ENCODE measurements at places on chromosomes 16 and 17.

DNA sequence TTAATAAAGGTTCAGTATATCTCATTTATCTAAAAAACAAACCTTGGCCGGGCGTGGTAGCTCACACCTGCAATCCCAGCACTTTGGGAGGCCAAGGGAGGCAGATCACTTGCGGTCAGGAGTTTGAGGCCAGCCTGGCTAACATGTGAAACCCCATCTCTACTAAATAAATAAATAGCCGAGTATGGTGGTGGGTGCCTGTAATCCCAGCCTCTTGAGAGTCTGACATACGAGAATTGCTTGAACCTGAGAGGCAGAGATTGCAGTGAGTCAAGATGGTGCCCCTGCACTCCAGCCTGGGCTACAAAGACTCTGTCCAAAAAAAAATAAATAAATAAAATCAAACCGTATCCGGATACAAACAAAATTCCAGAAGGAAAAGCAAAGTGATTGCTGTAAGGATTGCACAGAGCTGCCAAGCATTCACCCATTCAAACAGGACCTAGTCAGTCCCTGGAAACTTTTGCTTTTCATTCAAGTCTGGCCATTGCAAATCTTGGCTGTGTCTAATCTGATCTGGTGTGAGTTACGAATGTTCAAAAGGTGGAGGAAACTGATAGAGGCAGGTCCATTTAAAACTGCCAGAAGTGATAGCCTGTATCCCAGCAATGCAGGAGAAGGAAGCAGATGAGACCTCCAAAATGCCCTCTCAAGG is 102.5 kb upstream of the CLEC3A start:
- DNase-seq: no peak

DNA sequence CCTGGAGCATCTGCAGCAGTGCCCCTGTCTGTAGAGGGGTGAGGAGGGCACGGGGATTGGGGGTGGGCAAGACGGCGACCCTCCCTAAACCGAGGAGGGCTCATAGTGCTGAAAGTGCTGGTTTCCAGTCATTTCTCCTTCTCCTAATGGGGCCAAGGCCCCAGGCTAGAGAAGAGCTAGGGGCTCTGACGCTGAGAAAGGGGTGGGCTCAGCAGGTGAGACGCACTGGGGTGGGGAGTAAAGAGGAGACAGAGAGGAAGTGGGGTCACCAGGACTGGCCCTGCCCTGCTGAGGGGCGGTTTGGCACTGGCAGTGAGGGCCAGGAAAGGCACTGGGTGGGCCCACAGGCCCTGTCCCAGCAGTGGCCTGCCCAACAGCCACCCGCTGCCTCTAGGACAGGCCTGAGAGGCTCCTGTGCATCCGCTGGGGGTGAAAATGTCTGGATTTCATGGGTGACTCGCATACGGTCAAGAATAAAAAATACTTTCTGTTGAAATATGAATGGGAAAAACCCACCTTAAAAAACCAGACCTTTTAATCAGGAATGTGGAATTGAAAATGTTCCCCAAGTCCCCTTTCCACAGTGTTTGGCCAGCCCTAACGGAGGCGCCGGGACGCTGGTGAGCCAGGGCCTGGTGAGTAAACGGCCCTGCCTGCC is 122.4 kb upstream of the SMURF2 start:
- no peak for DNase-seq

GRCh38 chr17:19538095-19539039 is 4.7 kb downstream of the SLC47A1 start:
- no peak for DNase-seq

GRCh38 chr17:3879186-3879585 is 13.7 kb downstream of the CAMKK1 start:
- peak; percentile 72 for DNase-seq

- no peak for DNase-seq
These were observed 10.4 kb downstream of the PMM2 start for GRCh38 chr16:8808009-8808408.

DNA sequence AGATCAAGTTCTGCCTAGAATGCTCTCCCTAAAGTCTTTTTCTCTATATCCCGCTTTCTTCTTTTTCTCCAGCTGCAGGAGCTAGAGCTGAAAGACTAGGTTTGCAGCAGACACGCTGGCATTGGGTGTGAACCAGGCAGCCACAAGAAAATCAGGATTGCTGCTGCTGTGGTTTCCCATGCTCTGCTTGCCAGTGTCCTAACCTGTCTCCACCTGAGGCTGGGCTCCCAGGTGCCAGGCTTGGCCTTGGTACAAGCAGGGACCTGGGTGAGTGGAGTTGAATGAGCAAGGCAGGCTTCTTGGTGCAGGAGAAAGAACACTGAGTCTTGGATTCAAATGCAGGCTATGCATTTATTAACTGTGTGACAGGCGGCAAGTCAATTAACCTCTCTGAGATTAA is 440.3 kb upstream of the MAF start:
- no peak for DNase-seq

DNA sequence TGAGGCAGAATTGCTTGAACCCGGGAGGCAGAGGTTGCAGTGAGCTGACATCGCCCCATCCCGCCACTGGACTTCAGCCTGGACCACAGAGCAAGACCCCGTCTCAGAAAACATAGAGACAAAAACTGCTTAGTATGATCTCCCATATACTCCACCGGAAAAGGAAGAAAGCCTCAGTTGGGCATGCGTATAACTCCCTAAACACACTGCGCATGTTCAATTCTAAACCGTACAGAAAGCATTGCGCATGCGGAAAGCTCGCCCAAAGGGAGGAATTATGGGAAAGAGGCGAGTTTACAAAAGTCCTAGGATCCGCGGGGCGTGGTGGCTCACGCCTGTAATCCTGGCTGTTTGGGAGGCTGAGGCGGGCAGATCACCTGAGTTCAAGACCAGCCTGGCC is 312.7 kb upstream of the ERCC4 start:
- no peak for DNase-seq

- DNase-seq: no peak
These were observed 10.0 kb downstream of the CACNA1G start for GRCh38 chr17:50570528-50570927.

DNA sequence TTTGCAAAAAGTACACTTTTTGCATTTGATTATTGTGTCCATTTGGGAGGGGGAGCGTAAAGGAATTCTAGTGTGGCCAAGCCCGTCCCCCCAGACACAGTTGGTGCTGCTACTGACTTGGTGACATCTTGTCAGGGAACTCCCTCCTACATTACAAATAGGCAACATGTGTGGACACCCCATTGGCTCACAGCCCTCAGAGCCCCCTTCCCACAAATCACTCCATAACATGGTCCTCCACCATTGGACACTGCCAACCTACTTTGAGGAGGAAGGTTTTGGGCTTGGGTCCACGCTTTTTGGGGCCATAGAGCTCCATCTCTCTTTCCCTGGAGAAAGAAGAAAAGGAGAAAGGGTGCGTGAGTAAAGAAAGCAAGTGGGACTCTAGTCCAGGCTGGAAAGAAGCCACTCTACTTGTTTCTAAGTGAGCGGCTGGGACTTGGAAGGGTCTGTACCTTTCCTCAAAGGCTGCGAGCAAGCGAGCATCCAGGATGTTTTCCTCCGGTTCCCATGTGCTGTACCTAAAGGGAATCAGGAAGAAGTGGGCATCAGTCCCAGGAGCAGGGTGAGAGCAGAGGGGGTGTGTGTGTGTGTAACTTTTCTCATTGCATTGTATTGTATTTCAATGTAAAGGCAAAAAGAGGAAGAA is 958 bp downstream of the CBX8 start:
- DNase-seq: no peak

GRCh38 chr16:46844771-46845170 is 13.8 kb upstream of the C16orf87 start:
- DNase-seq: no peak

- no peak for DNase-seq
These were observed 201.4 kb upstream of the CIBAR2 start for GRCh38 chr16:85313526-85314301.

DNA sequence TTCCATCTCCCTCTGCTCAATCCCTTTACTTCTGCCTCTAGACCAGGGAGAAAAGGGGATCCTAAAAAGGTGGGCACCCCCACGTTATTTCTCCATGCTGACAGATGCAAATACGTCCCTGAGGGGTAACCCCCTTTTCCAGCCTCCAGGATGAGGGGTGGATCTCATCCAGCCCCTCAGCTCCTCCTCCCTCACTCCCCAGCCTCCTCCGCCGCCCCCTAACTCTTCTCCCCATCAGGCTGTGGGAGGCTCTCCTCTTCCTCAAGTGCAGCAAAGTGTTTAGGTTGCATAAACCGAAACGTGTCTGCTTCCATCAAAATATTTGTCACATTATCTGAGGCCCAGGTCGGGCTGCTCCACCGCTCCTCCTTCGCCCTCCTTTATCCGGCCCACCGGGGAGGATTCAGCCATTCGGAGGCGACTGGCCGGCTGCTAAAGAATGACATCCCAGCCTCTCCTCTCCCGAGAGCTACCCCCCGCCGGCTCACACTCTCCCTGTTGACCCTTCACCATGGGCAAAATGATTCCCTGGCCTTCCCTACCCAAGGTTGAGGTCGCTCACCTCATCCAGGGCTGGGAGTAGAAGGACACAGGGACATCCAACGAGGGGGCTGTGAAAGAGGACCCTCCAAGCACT is 1.2 kb upstream of the C1QL1 start:
- no peak for DNase-seq

DNA sequence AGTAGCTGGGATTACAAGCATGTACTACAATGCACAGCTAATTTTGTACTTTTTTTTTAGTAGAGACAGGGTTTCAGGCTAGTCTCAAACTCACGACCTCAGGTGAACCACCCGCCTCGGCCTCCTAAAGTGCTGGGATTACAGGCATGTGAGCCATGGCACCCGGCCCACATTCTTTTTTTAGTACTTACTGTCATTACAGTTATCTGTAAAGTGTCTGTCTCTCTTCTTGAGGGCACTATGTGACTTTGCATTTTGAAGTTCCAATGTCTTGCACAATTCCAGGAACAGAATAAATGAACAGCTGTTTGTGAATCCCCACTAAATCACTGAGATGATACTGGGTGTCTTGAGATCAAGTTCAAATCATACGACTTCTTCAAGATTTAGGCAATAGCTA is 1540.3 kb downstream of the CDH11 start:
- no peak for DNase-seq

DNA sequence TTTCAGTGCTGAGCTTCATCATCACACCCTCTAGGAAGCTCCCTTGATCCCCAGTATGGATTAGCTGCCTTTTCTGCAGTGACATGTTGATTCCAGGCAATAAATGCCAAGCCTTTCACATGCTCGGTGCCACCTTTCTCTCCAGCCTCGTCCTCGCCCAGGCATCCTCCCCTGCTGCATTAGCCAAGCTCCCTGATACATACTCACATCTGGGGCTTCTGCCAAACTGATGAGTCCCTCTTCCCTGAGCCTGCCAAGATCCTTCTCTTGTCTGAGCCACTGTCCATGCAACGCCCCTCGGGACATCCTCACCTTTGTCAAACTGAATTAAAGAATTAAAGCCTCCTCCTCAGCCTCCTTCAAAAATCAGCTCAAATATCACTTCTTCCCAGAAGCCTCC is 538.5 kb upstream of the CDH11 start:
- DNase-seq: no peak

GRCh38 chr16:31141489-31142108 is 6.1 kb upstream of the PRSS8 start:
- DNase-seq: peak; percentile 58

DNA sequence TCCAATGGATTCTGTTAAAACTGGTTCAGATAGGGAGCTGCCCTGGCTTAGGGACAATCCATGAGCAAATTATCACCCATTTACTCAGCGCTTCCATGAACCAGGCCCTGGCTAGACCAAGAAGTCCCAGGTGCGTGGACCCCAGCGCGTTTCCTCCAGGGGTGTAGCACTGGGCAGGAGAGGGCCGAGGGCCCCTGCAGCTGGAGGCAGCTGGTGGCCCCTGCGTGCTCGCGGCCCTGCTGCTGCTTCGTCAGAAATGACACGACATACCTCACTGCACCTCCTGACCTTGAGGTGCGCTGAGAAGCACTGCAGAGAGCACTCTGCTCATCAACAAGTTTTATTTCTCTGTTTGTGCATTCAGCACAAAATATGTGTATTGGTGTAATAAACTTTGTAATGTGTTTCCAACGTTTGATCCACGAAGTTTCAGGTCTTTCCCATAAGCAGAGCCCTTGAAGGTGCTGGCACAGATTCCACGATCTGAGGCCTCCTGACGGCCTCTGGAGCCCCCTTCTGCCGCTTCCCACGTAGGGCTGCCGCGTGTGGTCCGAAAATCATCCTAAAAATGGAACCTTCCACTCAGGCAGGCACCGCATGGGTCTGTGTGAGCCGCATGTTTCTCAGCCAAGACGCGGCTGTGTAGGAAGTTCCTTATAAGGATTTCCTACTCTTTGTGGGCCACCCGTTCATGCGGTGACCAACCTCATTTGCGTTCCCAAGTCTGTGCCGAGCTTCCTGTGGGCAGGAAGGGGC is 50.8 kb upstream of the ZCCHC14 start:
- DNase-seq: no peak

GRCh38 chr17:79950751-79951150 is 84.9 kb downstream of the TBC1D16 start:
- DNase-seq: no peak

DNA sequence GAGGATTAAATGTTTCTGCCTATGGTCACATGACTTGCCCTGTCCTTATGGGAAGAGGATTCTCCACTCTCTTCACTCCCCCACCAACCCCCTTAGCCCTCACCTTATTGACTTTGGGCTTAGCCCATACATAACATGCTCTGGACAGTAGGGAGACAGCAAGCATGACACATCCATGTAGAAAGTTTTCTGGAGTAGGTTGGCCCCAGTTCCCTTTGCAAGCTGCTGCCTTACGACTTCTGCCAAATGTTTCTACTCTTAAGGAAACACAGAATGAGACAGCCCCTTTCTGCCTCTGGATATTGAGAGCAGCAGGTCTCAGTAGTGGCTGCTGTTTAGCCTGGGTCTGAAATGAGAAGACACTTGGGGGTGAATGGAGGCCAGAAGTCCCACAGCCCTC is 282.2 kb downstream of the MAP2K6 start:
- DNase-seq: no peak

- DNase-seq: no peak
These were observed 10.2 kb downstream of the MAP3K14 start for GRCh38 chr17:45306623-45307022.

GRCh38 chr17:65712383-65713267 is 151.2 kb upstream of the AXIN2 start:
- no peak for DNase-seq

DNA sequence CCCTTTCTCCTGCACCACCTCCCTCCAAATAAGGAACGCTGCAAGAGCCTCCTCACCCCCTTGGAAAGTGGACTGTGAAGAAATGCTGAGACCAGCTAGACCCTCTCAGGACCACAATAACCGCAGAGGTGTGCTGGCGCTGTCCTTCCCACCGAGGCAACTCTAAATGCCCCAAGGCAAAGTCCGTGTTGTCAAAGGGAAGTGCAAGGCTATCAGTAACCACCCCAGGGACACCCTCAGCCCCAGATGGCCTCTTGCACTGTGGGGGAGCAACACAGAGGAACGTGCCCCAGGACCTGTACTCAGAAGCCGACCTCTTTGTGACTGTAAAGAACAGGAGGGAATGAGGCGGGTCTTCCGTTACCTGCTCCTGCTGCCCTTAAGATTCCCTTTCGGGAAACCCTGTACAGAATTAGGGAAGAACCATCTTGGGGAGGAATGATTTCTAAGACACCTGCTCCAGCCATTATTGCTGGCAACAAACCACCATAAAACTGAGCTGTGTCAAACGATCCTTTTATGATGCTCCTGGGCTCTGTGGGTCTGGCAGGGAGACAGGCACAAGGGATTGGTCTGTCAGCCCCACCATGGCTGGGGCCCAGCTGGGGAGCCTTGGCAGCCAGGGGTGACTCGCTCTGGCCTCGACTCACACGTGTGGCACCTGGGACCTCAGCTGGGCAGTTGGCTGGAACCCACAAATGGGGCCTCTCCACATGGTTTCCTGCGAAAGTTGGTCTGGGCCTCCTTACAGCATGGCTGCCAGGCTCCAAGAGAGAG is 14.6 kb upstream of the MED9 start:
- DNase-seq: no peak
